ENCODE measurements at places on chromosomes 6 and 20.

DNA sequence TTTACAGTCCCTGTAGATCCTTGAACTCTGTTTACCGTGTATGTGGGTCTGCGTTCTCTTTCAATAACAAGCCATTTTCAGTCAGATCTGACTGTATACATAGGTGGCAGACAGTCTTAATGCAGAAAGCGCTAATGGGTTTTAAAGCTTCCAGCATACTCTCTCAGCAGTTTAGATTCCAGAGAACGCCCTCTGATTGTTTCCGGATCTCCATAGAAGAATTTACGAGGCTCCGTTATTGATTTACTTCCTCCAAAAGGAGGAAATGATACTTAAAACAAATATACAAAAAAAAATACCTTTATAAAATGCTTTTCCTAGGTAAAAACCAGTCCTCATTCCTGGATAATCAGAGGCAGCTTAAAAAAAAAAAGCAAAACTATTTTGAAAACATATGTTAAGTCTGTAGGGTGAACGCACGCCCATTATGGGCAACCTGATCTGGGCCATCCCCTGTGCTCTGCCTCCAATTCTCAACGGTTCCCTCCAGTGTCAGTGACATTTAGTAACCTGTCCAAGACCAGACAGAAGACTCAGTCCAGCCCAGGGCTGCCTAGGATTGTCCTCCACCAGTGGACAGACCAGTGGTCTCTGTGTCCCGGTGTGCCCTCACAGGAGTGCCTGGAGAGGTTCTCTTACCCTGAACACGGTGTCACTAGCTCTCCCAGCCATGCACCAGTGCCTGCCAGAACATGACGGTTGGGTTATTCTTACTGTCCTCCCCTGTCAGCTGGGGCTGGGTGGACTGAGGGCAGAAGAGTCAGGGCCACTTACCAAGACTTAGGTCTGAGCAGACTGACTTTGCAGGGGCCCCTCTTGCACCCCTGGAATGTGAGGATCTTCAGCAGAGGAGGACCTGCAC is 217.3 kb downstream of the ARID1B start:
- DNase-seq: no peak

DNA sequence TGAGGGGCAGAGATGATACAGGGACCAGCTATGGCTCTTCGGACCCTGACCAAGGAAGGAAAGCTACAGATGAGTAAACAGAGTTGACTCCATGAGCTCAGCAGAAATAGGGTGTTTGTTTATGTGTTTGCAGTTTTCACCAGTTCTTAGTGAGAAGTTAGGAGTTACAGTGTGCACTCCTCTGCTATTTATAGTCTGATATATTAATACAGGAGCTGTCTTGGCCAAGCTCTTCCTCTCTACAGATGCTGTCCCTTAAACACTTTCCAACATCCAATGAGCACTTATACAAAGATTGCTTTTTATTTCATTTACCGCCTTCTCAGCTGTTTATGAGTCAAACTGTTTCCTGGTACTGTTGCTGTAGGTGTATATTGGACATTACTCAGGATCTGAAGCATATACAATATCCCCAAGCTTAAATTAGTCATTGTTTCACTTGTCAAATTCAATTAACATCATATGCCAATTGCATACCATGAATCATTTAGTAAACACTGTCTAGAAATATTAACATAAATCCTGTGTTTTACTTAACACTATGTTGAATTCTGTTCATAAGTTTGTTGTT is 618.0 kb downstream of the PRKN start:
- no peak for DNase-seq

DNA sequence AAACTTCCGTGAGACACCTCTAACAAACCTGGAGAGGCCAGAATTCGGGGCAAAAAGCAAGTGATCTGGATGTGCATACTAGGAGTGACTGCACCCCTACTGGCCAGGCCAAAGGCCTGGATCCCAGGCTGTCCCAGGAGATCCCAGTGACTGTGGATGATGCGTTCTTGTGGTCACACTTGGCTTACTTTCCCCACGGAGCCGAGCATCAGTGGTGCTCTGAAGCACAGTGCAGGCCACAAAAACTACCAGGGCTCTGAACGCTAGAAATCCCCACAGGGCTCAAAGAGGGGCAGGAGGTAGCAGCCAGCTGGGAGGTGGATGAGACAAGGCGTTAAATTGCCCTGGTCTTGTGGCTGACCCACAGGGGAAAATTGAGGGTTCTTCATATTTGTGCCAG is 7.1 kb downstream of the TRIM26 start:
- no peak for DNase-seq

- DNase-seq: no peak
These were observed 298.0 kb downstream of the QKI start for GRCh38 chr6:163712566-163712961.

- DNase-seq: no peak
These were observed 262.1 kb downstream of the HACE1 start for GRCh38 chr6:104597541-104598050.

Data from cortex of kidney (tissue), 1 donor.